ENCODE measurements at places on chromosomes 6 and 20.

DNA sequence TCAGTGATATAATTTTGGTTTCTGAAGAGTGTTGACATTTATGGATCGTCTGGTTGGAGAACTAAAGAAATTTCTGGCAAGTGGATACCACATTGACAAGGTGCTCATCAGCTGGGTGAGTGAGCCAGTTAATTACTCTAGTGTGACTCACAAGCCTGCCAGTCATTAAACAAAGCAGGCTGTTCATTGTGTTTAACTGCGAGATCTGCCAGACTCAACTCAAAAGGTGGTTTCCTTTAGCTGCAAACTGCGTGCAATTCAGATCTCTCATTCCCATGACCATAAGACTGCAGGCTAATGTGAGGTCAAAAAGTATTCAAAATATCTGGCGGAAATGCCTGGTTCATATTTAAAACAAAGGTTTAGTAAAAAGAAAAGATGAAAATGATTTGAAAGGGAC is 32.5 kb upstream of the IYD start:
- no peak for DNase-seq

GRCh38 chr6:43296780-43297497 is 1.1 kb upstream of the SLC22A7 start:
- no peak for DNase-seq

- peak; percentile 19 for DNase-seq
Observed at GRCh38 chr20:56343861-56344381, 14.9 kb upstream of the FAM210B start.

DNA sequence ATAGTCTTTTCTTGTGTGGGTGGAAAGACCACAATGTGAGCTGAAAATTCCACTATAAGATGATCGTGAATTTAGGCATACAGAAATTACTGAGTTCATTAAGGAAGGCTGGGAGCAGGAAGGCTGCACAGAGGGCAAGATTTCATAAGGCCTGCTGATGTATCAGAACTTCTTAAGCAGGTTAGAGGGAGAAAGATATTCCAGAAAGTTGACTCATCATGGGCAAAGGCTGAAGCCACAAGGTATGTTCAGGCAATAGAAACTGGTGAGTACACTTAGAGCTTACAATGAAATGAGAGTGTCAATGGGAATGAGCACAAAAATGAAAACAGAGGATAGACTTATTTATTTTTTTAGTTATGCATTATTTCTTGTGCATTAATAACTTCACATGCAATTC is 618.6 kb downstream of the CBLN4 start:
- no peak for DNase-seq

DNA sequence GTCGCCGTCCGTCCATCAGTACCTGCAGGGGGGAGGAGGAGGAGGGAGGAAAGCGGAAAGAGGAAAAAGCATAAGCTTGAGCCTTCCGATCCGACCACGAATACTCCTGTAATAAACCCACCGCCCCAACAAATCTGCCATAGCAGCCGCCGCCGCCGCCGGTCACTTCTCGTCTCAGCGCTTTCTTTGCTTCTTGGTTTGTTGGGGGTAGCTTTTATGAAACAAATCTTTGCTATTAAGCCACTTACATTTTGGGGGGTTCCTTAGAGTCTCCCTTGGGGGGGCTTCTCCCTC is 277 bp downstream of the ADGRB3 start:
- no peak for DNase-seq

DNA sequence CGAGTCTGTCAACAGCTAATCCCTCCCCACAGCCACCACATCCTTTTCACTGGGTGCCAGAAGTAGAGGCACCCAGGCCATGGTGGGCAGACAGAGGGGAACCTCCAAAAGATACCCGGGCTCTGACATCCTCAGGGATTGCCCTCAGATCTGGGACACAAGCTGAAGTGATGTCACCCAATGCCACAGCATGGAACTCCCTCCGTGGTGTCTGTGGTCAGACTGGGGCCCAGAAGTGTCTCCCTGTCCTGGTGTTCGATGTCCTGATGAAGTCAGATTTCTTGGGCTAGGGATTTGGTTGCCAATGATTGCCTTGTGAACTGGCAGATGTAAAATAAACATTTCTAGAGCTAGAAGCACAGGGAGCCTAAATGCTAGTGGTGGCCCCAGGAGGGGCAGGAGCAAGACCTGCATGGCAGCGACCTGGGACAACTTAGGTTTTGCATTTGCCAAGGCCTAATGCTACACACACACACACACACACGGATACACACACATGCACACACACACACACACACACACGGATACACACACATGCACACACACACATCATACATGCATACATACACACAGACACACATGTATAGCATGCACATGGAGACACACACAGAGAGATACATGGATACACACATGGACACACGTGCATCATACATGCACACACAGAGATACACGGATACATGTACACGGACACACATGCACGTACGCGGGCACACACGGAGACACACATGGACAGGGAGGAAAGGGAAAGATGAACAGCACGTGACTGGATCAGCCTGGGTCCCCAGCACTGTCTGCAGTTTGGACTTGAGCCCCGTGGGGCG is 221.0 kb downstream of the NFATC2 start:
- DNase-seq, result no peak

DNA sequence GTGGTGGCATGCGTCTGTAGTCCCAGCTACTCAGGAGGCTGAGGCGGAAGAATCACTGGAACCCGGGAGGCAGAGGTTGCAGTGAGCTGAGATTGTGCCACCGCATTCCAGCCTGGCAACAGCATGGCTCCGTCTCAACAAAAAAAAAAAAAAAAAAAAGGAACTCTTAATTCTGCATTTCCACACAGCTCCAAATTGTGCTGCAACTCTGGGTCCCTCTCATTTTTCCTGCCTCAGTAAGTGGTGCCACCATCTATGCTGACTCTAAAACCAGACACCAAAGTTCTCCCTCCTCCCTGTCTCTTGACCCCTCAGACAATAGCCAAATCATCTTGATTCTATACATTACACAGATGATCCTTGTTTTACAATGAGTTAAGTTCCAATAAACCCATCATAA is 133.9 kb downstream of the BTBD9 start:
- DNase-seq, result no peak

GRCh38 chr6:95518630-95519227 is 58.6 kb upstream of the MANEA start:
- no peak for DNase-seq

DNA sequence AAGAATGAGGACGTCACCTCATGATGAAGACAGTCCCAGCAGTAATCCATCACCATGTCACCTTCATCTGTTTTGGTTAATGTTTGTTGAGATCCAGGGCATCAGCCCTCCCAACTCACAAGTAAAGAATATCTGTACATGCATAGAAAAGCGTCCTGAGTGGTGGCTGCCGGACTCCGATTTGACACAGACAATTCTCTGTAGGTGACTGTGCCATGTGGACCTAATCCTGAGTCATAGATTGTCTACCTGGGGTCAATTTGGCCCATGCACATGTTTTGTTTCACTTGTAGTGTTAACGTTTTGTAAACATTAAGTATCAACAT is 168.4 kb upstream of the UST start:
- no peak for DNase-seq

- no peak for DNase-seq
Observed at GRCh38 chr6:42727087-42727611, 4.8 kb upstream of the PRPH2 start.

GRCh38 chr20:57505979-57506378 is 19.0 kb downstream of the CTCFL start:
- no peak for DNase-seq

DNA sequence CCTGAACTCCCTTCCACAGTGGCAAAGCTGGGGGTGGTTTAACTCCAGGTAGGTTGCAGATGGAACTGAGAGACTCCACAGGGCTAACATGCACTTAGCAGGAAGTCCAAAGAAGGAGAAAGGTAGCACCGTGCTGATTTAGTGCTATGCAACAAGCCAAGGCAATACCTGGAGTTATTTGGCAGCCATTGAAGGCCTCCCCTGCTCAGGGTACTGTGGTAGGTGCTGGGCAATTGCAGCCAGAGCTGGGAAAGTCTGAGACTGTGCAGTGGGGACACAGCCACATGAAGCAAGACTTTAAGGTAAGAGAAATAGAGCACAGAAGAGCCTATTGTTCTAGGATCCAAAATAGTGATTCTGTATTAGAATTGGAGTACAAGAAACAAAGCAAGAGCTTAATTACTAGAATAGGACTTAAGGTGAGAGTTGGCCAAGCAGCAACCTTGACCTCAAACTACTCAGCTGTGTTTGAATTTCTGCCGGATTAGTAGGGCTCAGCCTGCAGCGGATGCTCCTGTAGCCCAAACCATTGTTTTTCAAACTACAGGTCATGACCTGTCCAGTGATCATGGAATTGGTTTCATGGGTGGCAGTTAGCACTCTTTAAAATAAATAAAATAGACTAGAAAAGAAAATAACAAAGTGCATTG is 80.8 kb upstream of the STMND1 start:
- no peak for DNase-seq

- DNase-seq, result no peak
Observed at GRCh38 chr20:62011938-62012534, 53.6 kb downstream of the TAF4 start.

DNA sequence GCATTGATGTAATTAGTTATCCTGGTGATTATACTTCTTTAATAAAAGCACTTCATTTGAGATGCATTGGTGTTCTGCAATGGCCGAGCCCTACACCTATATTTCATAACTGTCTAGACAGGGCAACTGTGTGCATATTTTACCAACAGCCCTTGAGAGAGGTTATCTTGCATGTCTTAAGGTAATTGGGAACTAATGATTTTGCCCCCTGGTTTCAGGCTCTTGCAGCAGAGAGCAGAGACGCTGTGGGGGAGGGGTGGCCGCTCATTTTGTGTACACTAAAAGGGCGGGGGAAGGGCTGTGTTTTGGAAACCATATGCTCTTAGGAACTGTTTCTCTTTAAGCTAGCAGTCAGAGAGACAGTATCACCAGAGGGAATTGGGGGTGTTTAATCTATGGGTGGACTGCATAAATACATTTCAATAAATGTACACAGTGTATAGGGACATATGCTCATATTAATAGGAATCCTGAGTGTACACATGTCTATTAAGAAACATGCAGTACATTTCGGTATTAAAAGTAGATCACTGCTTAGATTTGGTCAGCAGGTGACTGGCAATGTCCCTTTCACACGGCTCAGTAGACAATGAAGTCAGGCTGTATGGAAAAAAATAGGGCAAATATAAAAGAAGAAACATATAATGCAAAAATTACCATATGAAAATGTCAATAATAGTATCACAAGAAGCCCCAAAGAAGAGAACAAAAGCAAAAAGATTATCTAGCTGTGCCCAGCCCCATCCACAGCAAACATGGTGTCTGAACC is 402.9 kb upstream of the CITED2 start:
- no peak for DNase-seq

DNA sequence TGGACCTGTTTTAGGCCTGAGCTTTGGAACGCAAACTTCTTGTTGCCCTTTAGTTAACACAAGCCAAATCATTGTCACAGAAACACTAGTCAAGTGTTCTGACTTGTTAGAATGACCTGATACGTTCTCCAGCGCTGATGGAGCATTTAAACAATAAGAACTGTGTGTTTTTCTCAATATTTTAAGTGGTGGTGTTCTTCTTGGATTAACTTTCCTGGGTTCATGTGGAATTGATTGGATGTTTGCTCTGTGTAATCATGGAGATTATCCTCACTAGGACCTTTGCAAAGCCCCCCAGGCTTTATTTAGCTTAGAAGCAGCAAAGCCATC is 1.6 kb downstream of the LRRC1 start:
- no peak for DNase-seq

- DNase-seq, result no peak
Observed at GRCh38 chr6:11616200-11616611, 78.7 kb downstream of the TMEM170B start.

DNA sequence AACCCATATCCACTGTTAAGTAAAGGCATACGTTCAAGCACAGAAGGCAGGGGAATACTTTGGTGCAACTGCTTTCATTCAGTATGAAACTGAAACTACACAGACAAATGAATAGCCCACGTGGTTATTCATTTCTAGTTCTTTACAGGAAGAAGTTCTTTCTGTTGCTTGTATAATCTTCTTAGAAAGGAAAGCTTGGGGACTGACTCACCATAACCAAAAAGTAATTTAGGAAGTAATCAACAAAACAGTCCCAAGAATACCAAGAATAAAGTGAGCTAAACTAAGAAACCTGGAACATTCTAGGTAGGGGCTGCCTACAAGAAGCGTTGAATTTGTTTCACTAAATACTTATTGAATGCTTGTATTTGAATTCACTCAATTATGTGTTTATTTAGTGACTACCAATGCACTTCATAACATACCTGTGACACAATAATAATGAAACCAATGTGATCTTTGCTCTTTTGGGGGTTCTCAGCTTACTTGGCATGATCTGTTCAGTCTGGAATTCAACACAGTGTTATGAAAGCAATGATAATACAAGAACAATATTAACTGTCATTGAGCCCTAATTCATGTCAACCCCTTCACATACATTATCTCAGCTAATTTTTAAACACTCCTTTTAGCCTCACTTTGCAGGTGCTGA is 25.1 kb upstream of the KIAA0408 start:
- no peak for DNase-seq

- DNase-seq, result no peak
Observed at GRCh38 chr6:34581561-34581920, 25.4 kb upstream of the SPDEF start.

GRCh38 chr20:52129611-52130010 is 62.0 kb downstream of the ZFP64 start:
- no peak for DNase-seq

DNA sequence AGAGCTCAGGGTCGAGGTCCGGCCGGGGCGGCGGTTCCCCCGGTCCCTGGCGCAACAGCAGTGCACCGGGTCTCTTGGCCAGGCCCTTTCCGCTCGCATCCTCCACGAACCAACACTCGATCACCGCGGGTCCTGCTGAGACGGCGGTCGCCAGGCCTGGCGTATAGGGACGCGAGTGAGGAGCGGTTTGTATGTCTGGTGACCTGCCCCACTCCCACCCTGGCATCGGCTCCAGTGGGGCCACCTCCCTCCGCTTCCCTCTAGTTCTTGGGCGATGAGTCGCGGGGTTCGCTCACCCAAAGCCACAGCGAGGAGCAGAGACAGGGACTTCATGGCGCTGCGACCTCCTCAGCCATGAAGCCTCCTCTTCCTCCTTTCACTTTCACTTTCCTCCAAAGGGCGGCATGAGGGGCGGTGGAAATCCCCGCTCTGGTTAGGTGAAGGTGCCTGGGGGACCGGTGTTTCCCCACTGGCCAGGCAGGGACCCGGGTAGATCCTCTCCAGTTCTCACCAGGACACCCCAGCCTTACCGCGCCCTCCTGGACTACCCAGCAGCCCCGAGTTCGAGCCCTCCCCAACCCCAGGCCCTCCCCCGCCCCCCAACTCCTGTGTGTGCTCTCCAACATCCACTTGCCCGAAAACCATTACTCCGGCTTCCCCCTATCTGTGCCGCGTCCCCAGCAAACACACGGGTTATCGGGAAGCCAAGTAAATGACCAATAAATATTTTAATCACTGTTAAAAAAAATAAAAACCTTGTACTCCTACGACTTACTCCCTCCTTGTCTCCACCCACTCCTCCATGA is at the start of gene TAPBP:
TAPBP (minus strand) TSS at position 370 of the 806 bp plus-strand sequence; CDS start at position 333, 37 bp downstream.
- DNase-seq, result peak; percentile 74

All from stimulated activated CD8-positive, alpha-beta memory T cell treated with anti-CD3 and anti-CD28 coated beads, Interleukin-4, amount 100 ng/mL, for 24 hours (primary cell).